ENCODE measurements at places on chromosomes 3 and 15.

- no peak for DNase-seq
These were observed 520.6 kb downstream of the MFSD1 start for GRCh38 chr3:159322322-159322939.

DNA sequence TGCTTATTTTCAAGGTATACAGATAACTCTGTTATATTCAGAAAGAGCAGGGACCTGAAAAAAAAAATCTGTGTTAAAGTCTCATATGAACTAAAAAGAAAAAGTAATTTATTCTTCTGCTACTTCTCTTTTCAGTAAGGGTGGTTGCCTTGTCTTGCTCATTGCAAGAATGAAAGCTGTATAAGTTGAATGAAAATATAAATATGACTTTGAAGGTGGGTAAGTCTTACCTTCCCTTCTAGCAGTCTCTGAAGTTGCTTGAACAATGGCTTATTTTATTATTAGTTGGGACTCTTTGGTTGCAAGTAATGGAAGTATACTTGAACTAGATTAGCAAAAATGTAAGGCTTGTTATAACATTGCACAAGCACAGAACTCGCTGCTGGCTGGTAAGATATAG, 1554.9 kb downstream of the SI start:
- no peak for DNase-seq

DNA sequence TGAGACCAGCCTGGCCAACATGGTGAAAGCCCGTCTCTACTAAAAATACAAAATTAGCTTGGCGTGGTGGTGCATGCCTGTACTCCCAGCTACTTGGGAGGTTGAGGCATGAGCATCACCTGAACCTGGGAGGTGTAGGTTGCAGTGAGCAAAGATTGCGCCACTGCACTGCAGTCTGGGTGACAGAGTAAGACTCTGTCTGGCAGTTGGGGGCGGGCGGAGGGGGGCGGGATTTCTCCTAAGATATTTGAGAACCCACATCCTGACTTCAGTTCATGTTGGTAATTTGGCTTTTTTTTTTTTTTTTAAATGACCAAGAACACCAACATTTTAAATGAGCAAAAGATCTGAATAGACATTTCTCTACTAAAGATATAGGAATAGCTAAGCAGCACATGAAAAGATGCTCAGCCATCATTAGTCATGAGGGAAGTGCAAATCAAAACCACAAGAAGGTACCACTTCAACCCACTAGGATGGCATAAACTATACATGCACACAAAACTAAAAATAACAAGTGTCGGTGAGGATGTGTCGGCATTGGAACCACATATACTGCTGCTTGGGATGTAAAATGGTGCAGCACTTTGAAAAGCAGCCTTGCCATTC, 75.6 kb upstream of the LMOD3 start:
- DNase-seq: no peak

- no peak for DNase-seq
These were observed 97.3 kb upstream of the C2CD4B start for GRCh38 chr15:62262305-62262941.

DNA sequence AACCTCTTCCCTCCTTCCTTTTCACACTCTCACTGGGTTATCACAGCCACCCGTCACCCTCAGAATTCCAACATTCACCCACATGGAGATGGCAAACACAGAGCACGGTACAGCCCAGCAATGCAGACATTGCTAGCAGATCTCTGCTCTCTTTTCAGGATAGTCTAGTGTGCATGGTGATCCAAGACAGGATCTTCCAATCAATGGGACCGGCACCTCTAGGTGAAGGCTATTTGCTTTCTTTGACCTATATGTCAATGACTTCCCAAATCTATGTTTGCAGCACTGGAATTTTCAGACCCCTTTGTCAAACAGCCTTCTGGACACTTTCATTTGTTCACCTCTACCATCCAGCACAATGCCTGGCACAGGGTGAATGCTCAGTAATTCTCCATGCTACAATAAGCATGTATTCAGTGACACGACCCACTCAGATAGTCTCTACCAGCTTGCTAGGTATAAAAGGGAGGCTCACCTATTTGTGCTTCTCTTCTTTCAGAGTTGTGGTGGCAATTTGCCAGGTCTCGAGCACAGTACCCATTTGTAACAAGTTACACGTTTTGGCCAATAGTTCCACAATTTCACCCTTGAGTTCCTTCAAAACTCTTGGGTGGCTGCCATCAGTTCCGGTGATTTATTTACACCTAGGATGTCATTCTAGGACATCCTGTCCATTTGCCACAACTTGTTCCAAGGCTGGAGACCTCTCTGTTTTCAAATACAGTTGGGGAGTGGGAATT, 279.1 kb upstream of the ICE2 start:
- no peak for DNase-seq

DNA sequence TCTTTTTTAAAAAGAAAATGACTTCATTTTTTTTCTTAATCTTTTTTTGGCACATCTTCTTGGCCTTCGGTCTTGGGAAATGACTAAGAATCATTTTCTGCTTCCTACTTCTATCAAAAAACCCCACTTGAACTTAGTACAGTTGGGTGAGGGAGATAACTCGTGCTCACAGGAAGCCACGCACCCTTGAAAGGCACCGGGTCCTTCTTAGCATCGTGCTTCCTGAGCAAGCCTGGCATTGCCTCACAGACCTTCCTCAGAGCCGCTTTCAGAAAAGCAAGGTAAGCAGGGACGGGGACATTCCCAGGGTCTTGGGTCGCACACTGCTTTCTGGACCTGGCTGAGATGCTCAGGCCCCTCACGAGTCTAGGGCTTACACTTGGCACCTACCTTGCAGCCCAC, at the start of gene CCR4:
Gene CCR4, plus strand, starts transcription at position 235 of the 402 bp plus-strand sequence. CDS start 1,779 bp downstream, outside the sequence.
- DNase-seq: no peak

- no peak for DNase-seq
These were observed 42.7 kb upstream of the TOP2B start for GRCh38 chr3:25707268-25707926.

Measured in vagina (tissue), 2 donors.